ENCODE measurements at places on chromosomes 6 and 20.

- no peaks in the 10 kb centered on the region for H3K36me3 ChIP-seq
- H3K4me1 ChIP-seq: no peaks in the 10 kb centered on the region
- H3K27me3 ChIP-seq: no peaks in the 10 kb centered on the region
- H3K4me3 ChIP-seq: no peak overlapping the region
- no peak overlapping the region for H3K27ac ChIP-seq
- no peak for DNase-seq
These were observed 134.3 kb downstream of the PXDC1 start for GRCh38 chr6:3617192-3617631.

- H3K27me3 ChIP-seq: no peaks in the 10 kb centered on the region
- no peaks in the 10 kb centered on the region for H3K36me3 ChIP-seq
- no peak overlapping the region for H3K27ac ChIP-seq
- H3K4me1 ChIP-seq: no peaks in the 10 kb centered on the region
These were observed 121.6 kb downstream of the ADAT2 start for GRCh38 chr6:143328876-143329275.

GRCh38 chr6:148700741-148701311, 46.0 kb upstream of the UST start:
- peak overlapping the region; percentile 14 for H3K4me3 ChIP-seq
- no peaks in the 10 kb centered on the region for H3K36me3 ChIP-seq
- H3K27me3 ChIP-seq: no peaks in the 10 kb centered on the region
- no peaks in the 10 kb centered on the region for H3K4me1 ChIP-seq
- peak overlapping the region; percentile 55 for H3K27ac ChIP-seq
- peak; percentile 61 for DNase-seq

DNA sequence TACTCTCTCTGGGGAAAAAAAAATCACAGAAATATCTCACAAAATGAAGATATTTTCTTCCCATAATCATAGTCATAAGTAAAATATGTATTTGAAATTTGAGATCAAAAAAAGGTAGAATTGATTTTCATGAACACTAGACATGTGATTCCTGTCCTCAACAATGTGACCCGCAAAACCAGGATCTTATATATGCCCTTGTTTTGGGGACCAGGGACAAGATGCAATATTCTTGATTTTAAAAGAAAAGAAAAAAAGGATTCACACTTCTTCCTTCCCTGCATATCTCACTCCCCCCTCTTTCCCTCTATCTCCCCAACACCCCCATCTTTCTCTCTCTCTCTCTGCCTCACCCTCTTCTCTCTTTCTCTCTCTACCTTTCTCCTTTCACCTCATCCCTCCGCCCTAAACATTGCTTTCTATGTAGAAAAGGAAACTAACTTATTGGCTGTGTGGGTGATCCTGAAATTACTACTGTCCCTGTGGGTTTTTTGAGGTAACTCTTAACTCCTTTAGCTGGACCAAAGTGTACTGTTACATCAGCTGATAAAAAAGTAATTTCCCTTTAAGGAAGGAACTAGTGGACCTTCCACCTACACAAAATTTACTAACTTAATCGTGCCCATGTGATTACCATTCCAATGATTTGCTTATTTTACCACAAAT, 85.6 kb downstream of the AIG1 start:
- DNase-seq: no peak
- H3K27me3 ChIP-seq: no peaks in the 10 kb centered on the region
- peaks cover 3% of the 10 kb centered on the region for H3K36me3 ChIP-seq
- H3K27ac ChIP-seq: no peak overlapping the region

- H3K27ac ChIP-seq: peak overlapping the region; percentile 14
- no peak overlapping the region for H3K4me3 ChIP-seq
- DNase-seq: peak; percentile 84
- peaks cover 43% of the 10 kb centered on the region for H3K36me3 ChIP-seq
- H3K4me1 ChIP-seq: no peaks in the 10 kb centered on the region
- no peaks in the 10 kb centered on the region for H3K27me3 ChIP-seq
These were observed 124.7 kb downstream of the TMEM242 start for GRCh38 chr6:157198425-157199279.

DNA sequence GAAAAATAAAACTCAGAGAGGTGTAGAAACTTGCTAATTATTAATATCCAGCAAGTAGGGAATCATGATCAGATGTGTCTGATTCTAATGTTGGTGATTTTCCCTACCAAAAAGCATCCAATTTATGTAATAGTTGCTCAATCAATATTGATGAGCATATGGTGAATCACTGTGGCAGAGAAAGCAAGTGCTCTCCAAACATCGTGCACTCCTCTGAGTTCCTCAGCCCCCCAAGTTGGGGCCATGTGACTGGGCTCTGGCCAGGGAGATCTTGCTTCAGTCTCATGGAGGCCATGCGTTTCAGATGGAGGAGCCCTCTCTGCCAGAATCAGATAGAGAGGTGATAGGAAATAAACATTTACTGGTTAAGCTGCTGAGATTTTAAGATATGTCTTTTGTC, 133.2 kb upstream of the LY86 start:
- no peak for DNase-seq
- no peaks in the 10 kb centered on the region for H3K27me3 ChIP-seq
- no peak overlapping the region for H3K27ac ChIP-seq
- H3K4me1 ChIP-seq: no peaks in the 10 kb centered on the region
- H3K36me3 ChIP-seq: no peaks in the 10 kb centered on the region

DNA sequence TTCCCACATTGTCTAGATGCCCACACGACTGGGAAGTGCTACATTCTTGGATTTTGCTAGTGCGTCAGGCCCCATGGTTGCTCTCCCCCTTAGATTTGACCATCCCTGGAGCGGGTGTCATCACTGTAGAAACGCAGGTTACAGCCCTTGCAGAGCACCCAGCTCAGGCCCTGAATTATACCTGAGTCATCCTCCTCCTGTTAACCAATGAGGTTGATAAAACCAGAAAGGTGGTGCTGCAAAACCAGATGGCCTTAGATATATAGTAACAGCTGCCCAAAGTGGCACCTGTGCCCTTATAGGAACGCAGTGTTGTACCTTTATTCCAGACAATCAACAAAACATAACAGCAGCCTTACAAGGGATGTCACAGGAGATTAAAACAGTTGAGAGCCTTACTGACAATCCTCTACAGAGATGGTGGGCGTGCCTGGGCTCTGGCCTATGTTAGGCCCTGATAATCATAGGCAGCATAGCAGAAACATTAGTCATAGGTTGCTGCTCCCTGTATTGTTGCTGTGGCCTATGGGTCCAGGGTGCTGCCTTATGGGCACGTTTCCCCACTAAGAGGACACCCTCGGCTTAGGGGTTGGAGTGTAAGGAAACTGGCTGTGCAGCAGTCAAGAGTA, 33.6 kb upstream of the HSF2 start:
- H3K4me1 ChIP-seq: no peaks in the 10 kb centered on the region
- DNase-seq: no peak
- no peaks in the 10 kb centered on the region for H3K36me3 ChIP-seq
- no peaks in the 10 kb centered on the region for H3K27me3 ChIP-seq
- H3K27ac ChIP-seq: no peak overlapping the region

DNA sequence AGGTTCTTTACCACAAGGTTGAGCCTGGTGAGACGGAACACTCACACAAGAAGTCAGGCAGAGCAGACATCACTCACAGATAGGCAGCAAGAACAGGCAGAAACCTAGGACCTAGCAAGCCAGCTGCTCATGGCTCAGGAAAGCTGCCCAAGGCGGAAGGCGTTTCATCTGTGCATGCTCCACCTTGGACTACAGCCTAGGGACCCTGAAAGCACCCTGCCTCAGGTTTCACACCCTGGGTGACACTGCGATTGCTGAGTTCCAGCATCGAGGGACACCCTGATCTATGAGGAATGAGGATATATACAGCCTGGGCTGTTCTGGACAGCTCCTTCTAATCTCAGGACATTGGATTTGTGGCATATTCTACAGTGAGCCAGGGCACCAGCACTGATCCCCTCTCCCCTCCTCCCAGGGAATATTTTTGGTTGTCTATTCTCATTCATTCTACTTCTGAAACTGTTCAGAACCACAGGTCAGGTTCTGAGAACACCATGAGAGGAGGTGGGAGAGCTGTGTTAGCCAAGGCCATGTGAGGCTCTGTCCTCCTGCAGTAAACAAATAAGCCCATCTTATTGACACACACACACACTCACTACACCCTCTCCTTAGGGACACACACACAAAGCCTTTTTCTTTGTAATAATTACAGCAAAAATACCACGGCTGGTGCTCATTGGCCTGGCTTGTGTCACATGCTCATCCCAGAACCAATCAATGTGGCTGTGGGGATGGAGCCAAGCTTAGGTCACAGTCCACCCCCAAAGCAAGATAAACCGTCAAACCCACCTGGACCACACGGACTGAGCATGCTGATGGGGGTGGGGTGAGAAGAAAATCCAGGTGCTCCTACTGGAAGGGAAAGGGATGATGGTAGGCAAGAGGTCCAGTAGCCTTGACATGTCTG, 26.3 kb upstream of the PMEPA1 start:
- no peak for DNase-seq
- no peaks in the 10 kb centered on the region for H3K4me1 ChIP-seq
- H3K27ac ChIP-seq: no peak overlapping the region
- no peak overlapping the region for H3K4me3 ChIP-seq
- H3K36me3 ChIP-seq: no peaks in the 10 kb centered on the region
- H3K27me3 ChIP-seq: no peaks in the 10 kb centered on the region

DNA sequence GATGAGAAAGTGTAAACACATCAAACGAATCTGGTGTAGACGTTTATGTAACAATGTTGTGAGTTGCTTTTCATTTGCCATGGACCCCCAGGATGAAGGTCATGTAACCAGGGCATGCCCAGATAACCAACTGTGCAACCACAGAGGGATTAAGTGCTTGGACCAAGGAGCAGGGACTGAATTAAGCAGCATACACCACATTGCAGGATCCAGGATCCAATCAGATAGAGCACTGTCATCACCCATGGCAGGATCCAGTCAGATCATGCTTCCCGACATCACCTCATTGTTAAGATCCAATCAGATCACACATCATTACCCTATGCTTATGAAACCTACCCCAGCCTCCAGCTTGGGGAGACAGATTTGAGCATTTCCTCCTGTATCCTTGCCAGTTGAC, 74.3 kb upstream of the RCAN2 start:
- no peak overlapping the region for H3K27ac ChIP-seq
- no peak for DNase-seq
- H3K36me3 ChIP-seq: no peaks in the 10 kb centered on the region
- H3K4me1 ChIP-seq: no peaks in the 10 kb centered on the region

DNA sequence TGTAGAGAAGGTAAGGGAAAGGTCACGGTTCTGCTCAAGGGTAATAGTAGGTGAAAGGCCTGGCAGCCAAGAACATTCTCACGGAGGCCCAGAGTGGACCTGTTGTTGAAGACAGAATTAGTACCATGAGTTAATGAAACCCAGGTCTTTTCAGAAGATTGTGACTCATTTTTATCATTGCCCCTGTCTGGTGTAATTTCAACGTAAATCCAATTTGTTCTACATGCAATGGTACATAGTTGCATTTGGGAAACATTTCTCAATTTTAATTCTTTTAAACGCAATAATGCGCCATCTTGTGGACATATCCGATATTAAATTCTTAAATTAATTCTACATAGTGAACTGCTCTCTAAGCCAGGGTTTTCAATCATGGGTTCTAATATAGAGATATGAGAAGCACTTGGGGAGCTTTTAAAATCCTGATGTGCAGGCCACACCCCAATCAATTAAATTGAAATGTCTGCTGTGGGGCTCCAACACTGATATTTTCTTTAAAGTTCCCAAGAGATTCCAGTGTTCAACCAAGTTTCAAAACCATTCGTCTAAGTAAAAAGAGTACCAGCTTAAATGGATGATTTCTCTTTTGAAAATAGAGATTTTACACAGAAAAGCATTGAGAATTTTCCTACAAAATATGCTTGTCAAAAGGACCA, 257.4 kb downstream of the PLCB1 start:
- H3K27me3 ChIP-seq: no peaks in the 10 kb centered on the region
- peak; percentile 83 for DNase-seq
- H3K4me3 ChIP-seq: no peak overlapping the region
- H3K36me3 ChIP-seq: no peaks in the 10 kb centered on the region
- H3K4me1 ChIP-seq: peaks cover 21% of the 10 kb centered on the region

GRCh38 chr20:2763186-2763585, 37.2 kb downstream of the CPXM1 start:
- H3K4me1 ChIP-seq: peaks cover 6% of the 10 kb centered on the region
- H3K4me3 ChIP-seq: no peak overlapping the region
- no peaks in the 10 kb centered on the region for H3K27me3 ChIP-seq
- no peaks in the 10 kb centered on the region for H3K36me3 ChIP-seq

DNA sequence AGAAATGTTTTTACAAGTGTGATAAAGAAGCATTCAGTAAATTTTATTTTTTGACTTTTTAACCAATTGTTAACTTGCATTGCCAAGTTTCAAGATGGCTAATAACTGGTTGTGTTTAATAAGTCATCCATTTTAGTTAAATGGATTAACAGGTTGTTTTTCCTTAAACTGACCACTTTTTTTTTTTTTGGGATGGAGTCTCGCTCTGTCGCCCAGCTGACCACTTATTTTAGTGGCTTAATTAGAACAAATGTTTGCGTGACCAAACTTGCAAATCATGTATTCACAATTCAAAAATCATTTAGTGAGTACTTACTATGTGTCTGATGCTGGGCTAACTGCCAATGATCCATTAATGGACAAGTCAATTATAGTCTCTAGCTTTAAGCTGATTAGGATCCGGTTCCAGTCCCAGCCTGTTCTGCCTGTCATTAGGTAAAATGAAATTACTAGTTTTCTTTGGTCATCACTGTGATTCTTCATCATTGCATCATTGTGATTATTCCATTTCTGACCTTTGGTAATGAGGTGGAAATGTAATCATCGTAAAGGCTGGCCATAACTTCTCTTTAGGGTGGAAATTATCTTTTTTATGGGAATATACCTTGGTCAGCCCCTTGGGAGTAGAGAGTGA, 729.2 kb upstream of the MARCKS start:
- H3K36me3 ChIP-seq: no peaks in the 10 kb centered on the region
- DNase-seq: no peak
- no peaks in the 10 kb centered on the region for H3K4me1 ChIP-seq

GRCh38 chr6:126724821-126725220, 384.9 kb downstream of the CENPW start:
- no peak for DNase-seq
- no peaks in the 10 kb centered on the region for H3K4me1 ChIP-seq
- no peak overlapping the region for H3K27ac ChIP-seq
- H3K27me3 ChIP-seq: no peaks in the 10 kb centered on the region

GRCh38 chr6:82867946-82868345, 197.7 kb downstream of the UBE3D start:
- no peaks in the 10 kb centered on the region for H3K4me1 ChIP-seq
- no peaks in the 10 kb centered on the region for H3K27me3 ChIP-seq
- no peak overlapping the region for H3K4me3 ChIP-seq
- H3K27ac ChIP-seq: no peak overlapping the region

- H3K27me3 ChIP-seq: peaks cover 4% of the 10 kb centered on the region
- DNase-seq: no peak
- no peak overlapping the region for H3K27ac ChIP-seq
- H3K4me1 ChIP-seq: peaks cover 2% of the 10 kb centered on the region
These were observed 4.5 kb upstream of the DEFB126 start for GRCh38 chr20:137668-138490.

GRCh38 chr6:125421836-125422235, 120.1 kb upstream of the HDDC2 start:
- H3K4me1 ChIP-seq: no peaks in the 10 kb centered on the region
- no peak for DNase-seq
- no peak overlapping the region for H3K27ac ChIP-seq
- H3K4me3 ChIP-seq: no peak overlapping the region
- H3K36me3 ChIP-seq: no peaks in the 10 kb centered on the region

GRCh38 chr6:117448011-117448410, 22.3 kb upstream of the ROS1 start:
- no peaks in the 10 kb centered on the region for H3K36me3 ChIP-seq
- H3K27me3 ChIP-seq: peaks cover 4% of the 10 kb centered on the region
- peaks cover 13% of the 10 kb centered on the region for H3K4me1 ChIP-seq
- DNase-seq: no peak
- H3K27ac ChIP-seq: no peak overlapping the region
